ENCODE measurements at places on chromosomes 1 and 21.

GRCh38 chr1:26111530-26112406, at the start of gene PDIK1L:
TSS of gene PDIK1L (plus strand) at chr1:26111824. CDS start at chr1:26114309, 2,485 bp downstream.
- DNase-seq: peak; percentile 94

- DNase-seq: no peak
These were observed 33.1 kb upstream of the VAMP3 start for GRCh38 chr1:7738044-7738443.

GRCh38 chr1:94014635-94015488, 105.6 kb upstream of the GCLM start:
- DNase-seq: no peak

DNA sequence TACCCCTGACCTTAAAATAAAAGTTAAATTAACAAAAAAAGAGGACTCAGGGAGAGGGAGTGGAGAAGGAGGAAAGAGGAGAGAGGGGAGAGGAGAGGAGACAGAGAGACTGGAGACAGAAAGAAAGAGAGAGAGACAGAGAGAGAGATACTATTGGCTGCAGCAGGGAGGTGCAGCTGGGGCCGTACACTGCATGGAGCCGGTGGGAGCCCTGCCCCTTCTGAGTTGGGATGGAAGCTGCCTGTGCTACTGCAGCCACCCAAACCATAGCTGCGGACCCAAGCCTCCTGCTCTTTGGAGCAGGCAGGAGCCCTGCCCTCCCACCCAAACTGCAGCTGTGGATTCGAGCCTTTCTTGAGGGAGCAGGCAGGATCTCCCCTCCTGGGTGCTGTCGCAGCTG, 32.7 kb upstream of the HP1BP3 start:
- no peak for DNase-seq
